Bronchial epithelial cell (primary cell): ENCODE measurements at places on chromosomes 6 and 20.
A peak's percentile ranks its signal among the peaks of the same experiment; 100 is the strongest.

- no peak for DNase-seq
These were observed 10.1 kb upstream of the BICRAL start for GRCh38 chr6:42771741-42772100.

- no peak for DNase-seq
These were observed 153.6 kb downstream of the GMPR start for GRCh38 chr6:16392010-16392409.

- no peak for DNase-seq
These were observed 119.9 kb downstream of the HFE start for GRCh38 chr6:26206868-26207801.

- DNase-seq: no peak
These were observed 95.5 kb upstream of the LGSN start for GRCh38 chr6:63415286-63415685.

- DNase-seq: no peak
These were observed 31.9 kb upstream of the ZNF831 start for GRCh38 chr20:59131551-59132285.

- DNase-seq: no peak
These were observed 130.4 kb downstream of the PTPRK start for GRCh38 chr6:128389820-128390534.

DNA sequence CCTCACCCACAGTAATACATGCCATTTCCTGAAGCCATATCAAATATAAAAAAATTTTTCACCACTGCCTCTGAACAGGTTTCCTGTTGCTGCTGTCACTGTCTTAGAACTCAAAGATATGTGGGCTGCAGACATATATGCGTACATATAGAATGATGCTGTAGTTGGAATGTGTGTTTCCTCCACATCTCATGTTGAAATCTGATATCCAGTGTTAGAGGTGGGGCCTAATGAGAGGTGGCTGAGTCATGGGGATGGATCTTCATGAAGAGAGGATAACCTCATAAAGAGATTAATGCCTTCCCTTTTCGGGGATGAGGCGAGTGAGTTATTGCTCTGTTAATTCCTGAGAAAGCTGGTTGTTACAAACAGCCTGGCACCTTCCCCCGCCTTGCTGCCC, 7.7 kb upstream of the SCP2D1 start:
- peak; percentile 55 for DNase-seq

- DNase-seq: no peak
These were observed 29.7 kb downstream of the ZMYND8 start for GRCh38 chr20:47326658-47327268.

DNA sequence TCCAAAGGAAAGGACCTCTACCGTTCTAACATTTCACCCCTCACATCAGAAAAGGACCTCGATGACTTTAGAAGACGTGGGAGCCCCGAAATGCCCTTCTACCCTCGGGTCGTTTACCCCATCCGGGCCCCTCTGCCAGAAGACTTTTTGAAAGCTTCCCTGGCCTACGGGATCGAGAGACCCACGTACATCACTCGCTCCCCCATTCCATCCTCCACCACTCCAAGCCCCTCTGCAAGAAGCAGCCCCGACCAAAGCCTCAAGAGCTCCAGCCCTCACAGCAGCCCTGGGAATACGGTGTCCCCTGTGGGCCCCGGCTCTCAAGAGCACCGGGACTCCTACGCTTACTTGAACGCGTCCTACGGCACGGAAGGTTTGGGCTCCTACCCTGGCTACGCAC, 18.8 kb downstream of the PRDM1 start:
- DNase-seq: no peak

DNA sequence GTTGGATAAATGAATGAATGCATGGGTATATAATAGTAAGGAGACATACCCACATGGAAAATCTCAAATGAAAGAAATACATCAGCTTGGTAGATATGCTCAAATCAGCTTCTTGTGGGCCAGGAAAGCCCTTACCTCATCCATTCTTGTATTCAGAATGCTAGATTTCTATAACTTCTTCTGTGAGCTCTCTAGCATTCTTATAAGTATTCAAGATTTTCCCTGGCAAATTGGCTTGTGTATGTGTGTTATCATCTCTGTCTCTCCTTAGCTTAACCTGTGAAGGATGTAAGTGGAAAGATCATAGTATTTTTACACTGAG, 100.8 kb downstream of the OR2B2 start:
- DNase-seq: no peak

DNA sequence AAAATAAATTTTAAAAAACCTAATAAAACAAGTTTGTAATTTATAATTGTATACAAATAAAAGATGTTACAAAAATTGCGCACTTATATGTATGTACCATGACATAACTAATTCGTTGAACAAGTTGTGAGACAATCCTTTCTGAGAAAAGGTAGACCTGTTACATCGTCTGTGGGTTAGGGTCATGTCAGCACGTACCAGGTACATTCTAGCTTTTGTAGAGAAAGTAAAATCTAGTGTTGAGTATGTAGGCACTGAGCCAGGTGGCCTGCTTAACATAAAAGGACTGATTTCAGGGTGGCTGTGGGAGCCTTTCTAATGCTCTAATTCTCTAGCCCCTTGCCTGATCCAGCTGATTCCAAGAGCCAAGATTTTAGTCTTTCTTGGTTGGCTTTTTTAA, 10.4 kb downstream of the RPL7L1 start:
- no peak for DNase-seq
